A172 (cell line): ENCODE measurements at places on chromosomes 4 and X. TPM values are rescaled to one million over a fixed set of nuclear protein-coding genes. Genes with fewer than 3 reads are reported as not detected.

DNA sequence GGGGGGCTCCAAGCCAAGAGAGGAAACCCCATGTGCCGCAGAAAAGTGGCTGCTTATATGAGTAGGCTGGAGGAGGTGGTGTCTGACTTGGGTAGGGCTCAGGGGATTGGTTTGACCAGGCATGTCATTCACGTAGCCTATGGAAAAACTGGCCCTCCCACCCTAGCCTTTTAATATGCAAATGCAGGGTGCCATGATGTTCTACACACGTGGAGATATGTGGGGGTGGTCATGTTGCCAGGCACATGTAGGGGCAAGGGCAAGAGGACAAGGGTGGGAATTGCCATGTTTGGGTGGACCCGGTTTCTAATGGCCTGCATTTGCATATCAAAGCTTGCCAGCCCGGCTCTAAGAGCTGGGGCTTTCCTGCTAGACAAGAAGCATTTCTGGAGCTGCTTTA, 86.9 kb upstream of the SHISA3 start:
- no peak for DNase-seq

DNA sequence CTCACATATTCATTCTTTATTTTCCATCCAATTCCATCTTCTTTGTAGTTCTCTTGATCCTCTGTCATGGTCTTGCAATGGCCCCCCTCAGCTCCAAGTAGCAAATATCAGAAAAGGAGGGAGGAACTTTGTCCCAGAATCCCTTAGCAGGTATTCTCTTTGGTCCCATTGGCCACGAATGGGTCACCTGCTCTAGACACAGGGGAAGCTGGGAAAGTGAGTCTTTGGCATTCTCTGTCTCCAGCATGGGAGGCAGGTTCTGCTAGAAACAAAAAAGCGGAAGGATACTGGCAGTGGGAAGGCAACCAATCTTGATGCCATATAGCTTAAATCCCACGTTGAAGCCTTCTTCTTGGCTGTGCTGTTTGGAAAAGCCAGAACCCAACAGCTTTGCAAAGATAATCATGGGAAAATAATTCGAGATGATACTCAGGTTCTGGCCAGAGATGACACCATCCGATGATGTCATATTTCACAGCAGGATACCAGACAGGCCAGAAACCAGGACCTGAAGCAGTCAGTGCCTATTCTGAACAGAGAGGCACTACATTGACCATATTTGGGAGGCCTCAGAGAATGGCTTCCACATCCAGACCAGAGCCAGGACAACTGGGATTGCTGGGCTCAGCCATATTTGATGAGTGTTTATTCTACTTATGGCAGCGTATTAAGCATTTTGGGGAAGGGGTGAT, 110.4 kb upstream of the ATXN3L start:
- DNase-seq, result peak; percentile 62

GRCh38 chr4:53937918-53938317, 126.5 kb downstream of the CHIC2 start:
- peak; percentile 79 for DNase-seq

DNA sequence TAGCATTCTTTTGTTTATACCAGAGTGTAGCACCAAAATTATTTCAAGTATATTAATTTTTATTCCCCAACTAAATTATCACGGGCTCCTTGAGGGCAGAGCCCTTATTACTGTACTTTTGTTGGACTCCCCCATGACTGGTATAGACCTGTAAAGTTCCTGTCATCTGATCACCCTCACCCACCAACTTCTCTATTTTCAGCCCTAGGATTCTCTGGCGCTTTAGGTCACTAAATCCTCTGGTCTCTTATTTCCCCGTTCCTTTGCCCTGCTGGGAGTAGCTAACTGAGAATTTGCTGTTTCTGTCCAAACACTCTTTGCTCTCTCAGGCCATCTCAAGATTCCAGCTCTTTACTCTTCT, 3.2 kb upstream of the XKRX start:
- DNase-seq, result no peak

DNA sequence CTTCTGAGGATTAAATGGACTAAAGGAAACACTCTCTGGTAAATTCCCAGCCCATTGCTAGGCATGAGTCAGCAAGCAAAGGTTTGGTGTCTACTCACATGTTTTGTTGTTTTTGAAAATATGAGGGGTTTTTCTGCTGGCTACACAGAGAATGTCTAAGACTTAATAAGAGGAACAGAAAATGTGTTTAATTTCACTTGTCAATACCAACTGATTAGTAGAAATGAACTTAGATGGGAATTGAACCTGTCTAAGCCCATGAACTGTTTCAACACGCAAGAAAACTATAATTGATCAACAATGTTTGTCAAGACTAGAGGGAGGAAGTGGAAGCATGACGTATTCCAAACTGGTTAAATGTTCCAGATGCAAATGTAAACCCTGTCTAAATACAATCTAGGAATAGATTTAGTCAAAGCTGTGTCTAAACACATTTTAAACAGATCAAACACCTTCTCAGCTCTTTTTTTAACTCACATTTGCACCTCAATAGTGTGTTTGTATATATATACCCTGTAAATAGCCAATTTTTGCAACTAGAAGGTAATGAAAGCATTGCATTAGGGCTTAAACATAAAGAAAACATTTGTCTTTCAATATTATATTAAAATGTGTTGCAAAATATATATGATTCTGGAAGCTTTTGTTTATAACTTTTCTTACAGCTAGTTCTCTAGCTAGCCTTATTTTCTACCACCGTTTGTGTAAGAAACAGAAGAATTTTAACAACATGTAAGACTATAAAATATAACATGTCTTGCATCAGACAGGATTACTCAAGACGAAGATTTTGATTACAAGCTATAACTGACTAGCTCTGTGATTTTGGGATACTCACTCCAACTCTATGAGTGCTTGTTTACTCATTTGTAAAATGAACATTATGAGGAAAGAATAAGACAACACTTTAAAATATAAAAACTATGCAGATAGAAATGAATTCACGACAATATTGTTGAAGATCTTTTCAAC, 607.8 kb downstream of the FSTL5 start:
- DNase-seq, result peak; percentile 55

Gene NAP1L3
- 1.2 and 1.5 TPM in 2 replicates for total RNA-seq

Gene ERAS
- total RNA-seq, result not detected in 2 replicates

Gene TLR6
- 8.1 and 11.0 TPM in 2 replicates for total RNA-seq

Gene MAGEA8
- not detected in 2 replicates for total RNA-seq

DNA sequence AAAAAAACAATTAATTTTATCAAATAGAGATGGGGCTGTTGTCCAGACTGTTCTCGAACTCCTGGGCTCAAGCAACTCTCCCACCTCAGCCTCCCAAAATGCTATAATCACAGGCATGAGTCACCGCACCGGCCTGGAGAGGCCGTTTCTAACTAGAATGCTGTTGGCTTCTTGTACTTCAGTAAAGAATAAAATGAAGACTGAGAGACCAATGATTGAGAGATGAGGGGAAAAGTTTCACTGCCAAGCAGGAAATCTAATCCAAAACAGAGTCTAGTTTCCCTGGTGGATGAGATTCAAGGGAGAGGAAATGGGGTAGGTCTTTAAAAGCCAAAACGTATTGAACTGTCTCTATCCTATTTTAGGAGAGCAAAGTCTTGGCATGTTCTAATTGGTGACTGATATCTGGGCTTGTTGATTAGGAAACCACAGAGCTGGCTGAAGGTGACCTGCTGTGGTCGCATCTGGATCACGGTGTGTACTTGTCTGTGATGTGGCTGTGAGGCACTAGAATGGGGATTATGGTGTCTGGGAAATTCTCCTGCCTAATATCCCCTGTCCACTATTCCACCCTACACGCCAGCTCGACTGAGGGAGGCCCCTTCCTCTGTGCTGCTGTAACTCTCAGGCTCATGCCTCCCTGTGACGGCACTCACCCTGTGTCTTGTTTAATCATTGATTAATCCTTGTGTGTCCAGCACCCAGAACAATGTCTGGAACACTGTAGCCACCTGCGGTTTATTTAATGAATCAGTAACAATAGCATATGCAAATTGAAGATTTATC, 15.0 kb upstream of the TRIM2 start:
- peak; percentile 45 for DNase-seq

GRCh38 chr4:176641237-176641636, 151.5 kb downstream of the VEGFC start:
- no peak for DNase-seq

Gene ZDHHC15
- total RNA-seq, result not detected in 2 replicates
